ENCODE measurements at places on chromosomes 12 and 14.

DNA sequence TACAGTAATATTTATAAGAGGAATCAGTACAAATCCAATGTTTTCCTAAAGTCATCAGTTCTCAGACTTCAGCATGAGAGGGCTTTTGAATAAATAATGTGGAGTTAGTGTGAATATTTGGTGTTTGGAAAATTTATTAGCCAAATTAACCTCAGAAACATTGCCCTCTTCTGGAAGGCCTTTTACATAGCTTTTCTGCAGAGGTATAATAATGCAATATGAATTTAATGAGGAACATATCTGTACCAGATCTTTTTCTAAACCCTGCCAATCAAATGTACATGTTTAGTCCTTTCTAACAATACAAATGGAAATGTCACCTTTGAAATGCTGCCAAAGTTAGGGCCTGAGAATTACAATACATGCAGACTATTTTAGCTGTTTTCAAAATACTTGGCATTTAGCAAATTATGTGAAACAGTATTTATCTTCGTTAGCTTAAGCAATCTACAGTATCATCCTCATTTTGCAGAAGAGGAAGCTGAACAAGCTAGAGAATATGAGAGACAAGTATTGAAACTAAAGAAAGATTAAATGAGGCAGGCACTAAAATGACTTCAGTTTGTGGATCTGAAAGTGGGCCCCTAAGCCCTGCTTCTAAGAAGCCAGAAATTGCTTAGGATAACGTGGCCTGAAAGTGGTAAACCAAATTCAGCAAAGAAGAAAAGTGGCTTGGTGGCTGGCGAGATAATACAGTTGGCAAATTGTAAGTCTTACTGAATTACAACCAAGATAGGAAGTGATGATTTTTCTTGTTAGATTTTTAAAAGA is 60.4 kb upstream of the MANSC4 start:
- DNase-seq, result no peak

- no peak for DNase-seq
These were observed 8.4 kb downstream of the ARHGEF25 start for GRCh38 chr12:57619434-57620244.

DNA sequence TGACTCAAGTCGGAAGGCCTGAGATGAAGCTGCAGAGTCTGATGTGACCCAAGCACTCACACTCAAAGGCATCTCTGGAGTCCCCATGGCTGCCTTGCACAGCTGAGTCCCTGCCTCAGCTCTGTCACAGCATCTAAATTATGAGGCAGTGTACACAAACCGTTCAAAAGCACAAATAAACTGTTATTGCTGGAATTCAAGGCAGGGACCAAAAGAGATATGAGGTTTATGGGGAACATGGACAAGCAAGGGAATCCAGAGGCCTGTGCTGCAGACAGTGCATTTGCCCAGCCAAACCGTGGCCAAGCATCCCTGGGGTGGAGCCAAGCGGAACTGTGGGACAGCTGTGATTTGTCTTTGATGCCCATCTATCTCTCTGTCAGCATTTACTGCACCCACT is 91.3 kb downstream of the RPS29 start:
- DNase-seq, result no peak

DNA sequence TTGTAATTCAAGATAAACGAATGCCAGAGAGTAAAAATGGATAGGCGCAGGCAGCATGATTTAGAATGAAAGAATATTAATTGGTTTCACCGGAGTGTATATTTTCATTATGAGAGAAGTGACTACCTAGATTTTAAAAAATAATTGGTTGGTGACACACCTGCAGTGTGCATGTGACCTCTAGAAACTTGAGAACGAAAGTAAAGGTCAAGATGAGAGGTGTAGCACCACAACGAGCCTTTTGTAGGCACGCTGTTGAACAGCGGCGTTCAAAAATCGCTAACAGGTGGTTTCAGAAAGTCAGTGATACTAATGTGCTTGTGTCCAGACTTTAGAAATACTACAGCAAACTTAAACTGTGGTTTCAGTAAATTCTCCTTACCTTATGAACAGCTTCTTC is 123.8 kb downstream of the NPAS3 start:
- no peak for DNase-seq

DNA sequence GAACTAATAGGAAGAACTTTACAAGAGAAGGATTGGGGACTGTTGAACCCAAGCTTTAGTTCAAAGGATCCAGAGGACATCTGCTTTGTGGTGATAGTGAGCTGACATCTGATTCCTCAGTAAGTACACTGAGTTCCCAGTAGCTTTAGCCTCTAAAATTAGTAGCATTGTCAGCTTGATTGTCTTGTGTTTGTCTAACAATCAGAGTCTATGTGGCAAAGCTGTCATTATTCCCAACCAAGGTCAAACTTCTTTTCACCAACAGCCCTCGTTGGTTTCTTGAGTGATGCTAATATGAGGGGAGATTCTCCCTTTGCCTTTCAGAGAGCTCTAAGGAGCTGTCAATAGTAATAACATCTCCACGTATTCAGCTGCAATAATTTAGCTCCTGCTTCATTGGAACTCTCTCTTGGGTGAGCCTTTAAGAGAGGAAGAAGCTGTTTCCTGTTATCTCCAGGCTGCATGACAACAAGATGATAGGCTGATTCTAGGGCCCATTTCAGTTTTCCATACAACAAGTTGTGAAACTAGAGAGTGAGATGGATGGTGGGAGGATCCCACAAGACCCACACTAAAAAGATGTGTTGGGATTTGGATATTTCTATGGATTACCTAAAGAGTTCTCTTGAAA is 46.7 kb downstream of the TGFB3 start:
- DNase-seq, result no peak

DNA sequence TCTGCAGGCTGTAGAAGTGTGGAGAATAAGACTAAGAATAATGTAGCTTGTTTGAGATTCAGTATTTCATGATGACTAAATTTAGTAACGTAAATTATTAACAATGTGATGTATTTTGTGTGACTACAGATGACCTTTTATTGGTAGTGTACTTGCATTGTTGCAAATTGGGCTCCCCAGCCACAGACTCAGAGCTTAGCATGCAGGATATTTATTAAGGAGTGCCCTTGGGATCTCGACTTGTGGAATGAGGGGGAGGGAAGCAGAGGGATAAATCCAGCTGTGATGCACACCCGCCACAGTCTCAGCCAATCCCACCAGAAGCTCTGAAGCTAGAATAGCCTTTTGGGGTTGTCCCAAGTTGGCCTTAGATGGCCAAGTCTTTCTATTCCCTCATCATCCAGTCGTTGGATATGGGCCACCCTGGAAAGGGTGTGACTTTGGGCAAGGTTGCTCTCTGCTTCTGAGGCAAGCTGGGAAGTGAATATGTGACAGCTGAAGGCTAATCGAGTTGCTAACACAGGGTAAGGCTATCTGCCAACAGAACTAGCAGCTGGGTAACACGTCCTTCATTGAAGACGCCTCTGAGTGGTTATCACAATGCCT is 42.1 kb upstream of the USP44 start:
- DNase-seq, result no peak

DNA sequence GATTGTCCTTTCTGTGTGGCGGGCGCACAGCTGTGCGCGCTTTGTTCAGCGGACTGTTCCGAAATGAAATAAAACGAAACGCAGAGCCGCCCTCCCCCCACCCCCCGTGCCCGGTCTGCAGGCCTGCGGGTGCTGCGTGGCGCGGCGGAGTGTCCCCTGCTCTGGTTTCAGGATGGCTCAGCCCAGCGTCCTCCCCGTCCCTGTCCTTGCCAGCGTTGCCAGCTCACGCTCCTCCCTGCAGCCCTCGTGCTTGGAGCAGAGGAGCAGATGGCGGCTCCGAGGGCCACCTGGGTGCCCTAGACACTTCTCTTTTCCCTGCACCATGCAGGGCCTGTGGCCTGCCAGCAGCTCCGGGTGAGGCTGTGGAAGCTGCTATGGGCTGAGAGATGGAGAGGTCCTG is 17.5 kb upstream of the BEGAIN start:
- no peak for DNase-seq

DNA sequence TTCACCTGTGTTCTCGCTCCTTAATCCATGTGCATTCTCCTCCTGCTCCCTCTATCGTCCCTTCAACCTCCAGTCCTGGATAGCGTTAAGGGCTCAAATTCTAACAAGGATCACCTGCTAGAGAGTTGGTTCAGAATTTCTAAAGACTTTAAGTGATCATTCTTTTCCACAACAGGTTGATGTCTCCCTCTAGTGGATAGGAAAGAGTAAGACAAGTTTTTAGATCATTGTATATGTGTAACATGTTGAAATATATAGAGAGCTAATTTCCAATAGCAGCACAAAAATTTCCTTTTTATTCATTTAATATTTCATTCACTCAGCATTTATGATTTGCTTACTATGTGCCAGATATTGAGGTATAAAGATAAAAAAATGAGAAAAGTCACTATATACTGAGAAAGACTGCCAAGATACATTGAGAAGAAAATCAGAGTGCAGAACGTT is 9.3 kb upstream of the ESR2 start:
- no peak for DNase-seq

- DNase-seq, result no peak
These were observed 14.6 kb downstream of the CMKLR1 start for GRCh38 chr12:108324351-108325017.

DNA sequence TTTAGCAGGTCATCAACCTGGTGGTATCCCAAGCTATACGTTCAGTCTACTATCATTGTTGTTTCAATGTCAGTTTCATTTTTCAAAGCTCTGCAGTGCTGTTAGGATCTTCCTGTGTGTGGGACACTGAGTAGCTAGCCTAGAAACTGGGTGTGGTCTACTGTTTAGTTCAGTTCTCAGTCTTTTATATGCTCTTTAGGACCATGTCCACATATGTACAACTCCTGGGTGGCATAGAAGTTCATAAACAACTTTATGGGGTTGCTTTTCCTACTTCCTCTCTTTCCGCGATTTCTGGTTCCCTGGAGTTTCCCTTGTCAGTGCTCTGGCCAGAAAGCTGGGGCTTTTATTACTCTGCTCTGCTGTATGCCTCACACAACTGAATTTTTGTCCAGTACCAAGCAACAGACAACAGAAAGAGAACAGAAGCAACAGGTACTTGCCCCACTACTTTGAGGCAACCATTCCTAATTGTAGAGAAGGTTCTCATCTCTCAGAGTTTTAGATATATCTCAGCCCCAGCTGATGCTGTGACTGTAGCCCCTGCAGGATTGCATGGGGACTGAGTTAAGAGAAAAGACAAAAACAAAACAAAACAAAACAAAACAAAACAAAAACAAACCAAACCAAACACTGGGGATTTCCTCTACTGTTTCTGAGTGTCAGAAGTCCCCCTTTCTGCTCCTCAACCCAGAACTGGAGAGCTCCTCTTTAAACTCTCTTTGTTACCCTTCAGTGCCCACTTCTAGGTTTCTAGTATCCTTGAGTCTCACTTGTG is 30.3 kb downstream of the MIS18BP1 start:
- DNase-seq, result no peak

- no peak for DNase-seq
These were observed 176.6 kb downstream of the FOXN3 start for GRCh38 chr14:89240414-89240813.

- no peak for DNase-seq
These were observed 470.9 kb upstream of the CCDC196 start for GRCh38 chr14:66015071-66015780.

DNA sequence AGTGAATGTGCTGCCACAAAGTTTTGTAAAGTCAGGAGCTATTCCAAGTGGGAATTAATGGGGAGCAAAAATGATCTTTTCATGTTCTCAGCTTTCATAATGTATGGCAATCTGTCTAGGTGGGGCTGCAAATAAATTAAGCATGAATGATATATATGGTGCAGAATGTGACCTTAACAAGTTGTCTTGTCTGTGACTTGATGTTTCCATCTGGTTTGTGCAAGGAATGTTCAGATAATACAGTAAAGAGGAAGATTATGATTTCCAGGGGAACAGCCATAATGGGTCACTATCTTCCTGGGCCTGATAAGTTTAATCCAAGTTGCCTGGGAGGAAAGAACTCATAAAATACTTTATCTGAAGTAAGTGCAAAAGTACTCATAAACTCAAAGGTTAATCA is 1815.8 kb upstream of the FLRT2 start:
- DNase-seq, result no peak

- DNase-seq, result no peak
These were observed 24.4 kb downstream of the DEGS2 start for GRCh38 chr14:100135073-100135472.

DNA sequence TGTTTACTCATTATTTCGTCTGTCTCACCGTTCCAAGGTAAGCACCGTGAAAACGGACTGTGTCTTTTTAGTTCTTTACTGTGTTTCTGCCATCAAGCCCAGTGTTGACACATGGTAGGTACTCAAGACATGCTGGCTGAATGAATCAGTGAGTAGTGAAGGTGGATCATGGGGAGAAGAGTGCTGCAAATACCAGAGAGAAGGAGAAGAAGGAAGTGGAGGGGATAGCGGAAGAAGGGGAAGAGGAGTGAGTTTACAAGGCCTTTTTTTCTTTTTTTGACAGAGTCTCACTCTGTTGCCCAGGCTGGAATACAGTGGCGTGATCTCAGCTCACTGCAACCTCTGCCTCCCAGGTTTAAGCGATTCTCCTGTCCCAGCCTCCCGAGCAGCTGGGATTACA is 54.6 kb downstream of the ETV6 start:
- no peak for DNase-seq

- DNase-seq, result no peak
These were observed 93.8 kb downstream of the NDUFA12 start for GRCh38 chr12:94909663-94910062.

DNA sequence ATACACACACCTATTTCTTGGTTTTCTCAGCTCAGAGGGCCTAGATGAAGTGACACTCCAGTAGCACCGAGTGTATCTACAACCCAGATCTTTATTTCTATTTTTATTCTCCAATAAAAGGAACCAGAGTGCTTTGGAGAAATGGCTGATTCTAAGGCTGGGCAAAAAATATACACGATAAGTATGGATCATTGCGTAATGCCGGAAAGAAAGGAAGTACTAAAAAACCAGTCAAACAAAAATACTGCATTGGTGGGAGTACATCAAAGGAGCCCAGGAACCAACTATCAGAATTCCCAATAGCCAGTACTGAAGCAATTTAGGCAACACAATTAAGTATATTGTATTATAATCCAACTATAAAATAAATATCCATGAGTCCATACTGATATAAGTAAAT is 400.9 kb upstream of the CCDC196 start:
- no peak for DNase-seq
